ENCODE measurements at places on chromosomes 1 and 21. TPM values are rescaled to one million over a fixed set of nuclear protein-coding genes. Genes with fewer than 3 reads are reported as not detected.

DNA sequence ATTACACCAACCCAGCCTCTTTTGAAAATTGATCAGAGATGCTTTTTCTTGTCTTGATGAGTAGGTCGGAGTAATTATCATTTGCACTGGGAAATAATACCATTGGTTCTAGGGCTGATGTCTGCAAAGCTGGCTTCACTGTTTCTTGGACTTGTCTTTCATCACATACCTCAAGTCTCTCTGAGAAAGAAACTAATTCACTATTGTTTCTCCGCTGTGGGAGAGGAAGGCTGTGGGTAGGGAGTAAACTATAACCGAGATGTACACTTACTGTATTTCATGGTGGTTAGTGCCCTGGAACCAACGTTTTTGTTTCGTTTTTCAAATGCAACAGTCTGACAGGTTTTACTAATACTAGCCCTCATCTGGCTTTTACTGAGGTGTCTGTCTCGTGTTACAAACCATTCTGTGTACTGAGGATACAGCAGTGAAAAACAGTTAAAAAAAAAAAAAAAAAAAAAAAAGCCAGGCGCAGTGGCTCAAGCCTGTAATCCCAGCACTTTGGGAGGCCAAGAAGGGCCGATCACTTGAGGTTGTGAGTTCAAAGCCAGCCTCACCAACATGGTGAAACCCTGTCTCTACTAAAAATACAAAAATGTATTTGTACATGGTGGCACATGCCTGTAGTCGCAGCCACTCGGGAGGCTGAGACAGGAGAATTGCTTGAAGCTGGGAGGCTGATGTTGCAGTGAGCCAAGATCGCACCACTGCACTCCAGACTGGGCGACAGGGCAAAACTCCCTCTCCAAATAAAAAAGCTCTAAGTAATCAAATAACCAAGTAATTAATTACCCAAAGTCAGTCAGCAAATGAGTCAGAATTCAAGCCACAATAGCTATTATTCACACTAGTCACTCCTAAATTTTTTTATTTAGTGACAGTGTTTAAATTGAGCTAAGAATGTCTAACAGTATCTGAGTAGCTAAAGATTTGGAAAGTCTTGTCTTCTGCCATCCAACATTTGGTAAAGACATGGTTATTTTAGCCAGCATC lies 23.3 kb downstream of the TOMM20 start:
- no peak for DNase-seq

GRCh38 chr1:150650193-150650592 lies 20.8 kb upstream of the ENSA start:
- no peak for DNase-seq

GRCh38 chr21:21682172-21682571 lies 684.0 kb downstream of the NCAM2 start:
- DNase-seq = no peak

DNA sequence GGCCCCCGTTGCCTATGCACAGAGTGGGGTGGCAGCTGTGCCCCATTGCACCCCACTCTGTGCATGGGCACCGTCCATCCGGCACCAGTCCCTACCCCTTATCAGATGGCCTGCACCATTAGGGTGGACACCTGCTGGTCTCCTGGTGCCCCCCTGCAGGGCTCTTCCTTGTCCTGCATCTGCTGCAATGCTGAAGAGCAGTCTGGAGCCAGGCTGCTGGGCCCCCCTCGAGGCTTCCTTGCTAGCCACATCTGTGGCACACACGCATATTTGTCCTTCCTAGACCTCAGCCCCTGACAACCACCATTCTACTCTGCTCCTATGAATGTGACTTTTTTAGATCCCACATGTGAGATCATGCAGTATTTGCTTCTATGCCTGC lies 56.4 kb downstream of the COL18A1 start:
- DNase-seq = peak; percentile 65

- DNase-seq = no peak
Observed at GRCh38 chr1:167899253-167899681, 14.7 kb downstream of the ADCY10 start.

DNA sequence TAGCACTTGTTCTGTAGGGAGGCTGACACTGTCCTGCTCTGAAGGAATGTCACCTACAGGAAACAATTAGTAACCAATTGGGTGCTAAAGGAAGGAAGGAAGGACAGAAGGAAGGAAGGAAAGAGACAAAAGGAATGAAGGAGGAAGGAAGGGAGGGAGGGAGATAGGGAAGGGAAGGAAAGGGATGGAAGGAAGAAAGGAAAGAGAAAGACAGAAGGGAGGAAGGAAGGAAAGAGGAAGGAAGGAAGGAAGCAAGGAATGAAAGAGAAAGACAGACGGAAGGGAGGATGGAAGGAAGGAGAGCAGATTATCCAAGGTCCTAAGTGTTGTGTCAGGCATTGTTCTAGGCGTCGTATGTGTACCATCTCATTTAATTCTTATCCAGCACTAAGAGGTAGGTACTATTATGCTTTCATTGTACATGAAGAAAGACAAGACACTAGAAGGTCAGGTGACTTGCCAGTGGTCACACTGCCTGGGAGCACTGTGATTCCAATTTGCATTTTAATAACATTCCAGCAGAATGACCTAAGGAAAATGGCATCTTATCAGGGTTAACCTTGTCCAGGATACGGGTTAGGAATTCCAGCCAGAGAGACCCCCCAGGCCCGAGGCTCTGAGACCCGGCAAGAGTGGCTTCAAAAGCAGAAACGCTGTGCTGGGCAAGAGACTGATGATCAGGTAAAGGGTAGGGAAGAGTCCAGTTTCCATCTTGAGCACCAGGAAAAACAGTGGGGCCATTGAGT lies 29.6 kb downstream of the CLIC6 start:
- DNase-seq = peak; percentile 29

- DNase-seq = no peak
Observed at GRCh38 chr1:62312698-62313097, 6.5 kb downstream of the KANK4 start.

SYF2 gene
- 41.5 TPM for total RNA-seq

ATP6V1G3 gene
- total RNA-seq = 0.36 TPM

NUDC gene
- total RNA-seq = 17.4 TPM

SMIM1 gene
- not detected for total RNA-seq

ACTL8 gene
- not detected for total RNA-seq

All from osteoblast (primary cell).